ENCODE measurements at places on chromosomes 12 and 14. TPM values are rescaled to one million over a fixed set of nuclear protein-coding genes. Genes with fewer than 3 reads are reported as not detected.

The CGRRF1 gene
- total RNA-seq, result 20.4 TPM

The ERG28 gene
- 2.1 TPM for total RNA-seq

The TAC3 gene
- not detected for total RNA-seq

The MGP gene
- total RNA-seq, result 292 TPM

The RND1 gene
- total RNA-seq, result under 0.01 TPM

The FAM216A gene
- 11.0 TPM for total RNA-seq

The COCH gene
- 3.1 TPM for total RNA-seq

The ENDOU gene
- 1.0 TPM for total RNA-seq

The KLHL28 gene
- 24.0 TPM for total RNA-seq

Measured in skeletal muscle tissue (tissue), 5 donors.